ENCODE measurements at places on chromosomes 7 and 10. TPM values are rescaled to one million over a fixed set of nuclear protein-coding genes. Genes with fewer than 3 reads are reported as not detected.
A peak's percentile ranks its signal among the peaks of the same experiment; 100 is the strongest.

GRCh38 chr7:3301831-3302618, 973 bp downstream of the SDK1 start:
- H3K36me3 ChIP-seq, result no peaks in the 10 kb centered on the region
- no peaks in the 10 kb centered on the region for H3K27me3 ChIP-seq
- peaks cover 7% of the 10 kb centered on the region for H3K4me1 ChIP-seq
- peak overlapping the region; percentile 84 for H3K4me3 ChIP-seq

The MYH16 gene
- not detected for total RNA-seq

The LEP gene
- total RNA-seq, result not detected

DNA sequence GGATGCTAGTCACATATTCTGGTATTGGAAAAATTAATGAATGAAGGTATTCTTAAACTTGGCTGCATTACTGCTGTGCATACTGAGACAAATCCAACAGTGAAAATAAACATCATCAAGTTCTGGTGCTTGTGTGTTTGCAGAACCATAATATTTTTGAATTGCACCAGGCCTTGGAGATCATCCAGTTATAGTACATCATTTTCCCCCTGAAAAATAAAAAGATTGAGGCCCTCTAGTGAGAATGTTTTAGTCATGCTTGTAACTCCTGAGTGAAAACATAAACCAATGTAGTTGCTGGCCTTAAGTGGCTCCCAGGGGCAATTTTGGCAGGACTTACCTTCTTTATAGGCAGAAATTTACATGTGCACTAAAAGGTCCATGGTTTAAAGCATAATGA, 218.8 kb upstream of the TMEM229A start:
- no peak overlapping the region for H3K4me3 ChIP-seq
- no peaks in the 10 kb centered on the region for H3K27me3 ChIP-seq
- H3K4me1 ChIP-seq, result no peaks in the 10 kb centered on the region
- no peak for DNase-seq

The TMEM106B gene
- 51.6 TPM for total RNA-seq

GRCh38 chr10:7146189-7146588, 264.6 kb downstream of the SFMBT2 start:
- H3K4me1 ChIP-seq, result no peaks in the 10 kb centered on the region
- DNase-seq, result no peak
- no peaks in the 10 kb centered on the region for H3K36me3 ChIP-seq

DNA sequence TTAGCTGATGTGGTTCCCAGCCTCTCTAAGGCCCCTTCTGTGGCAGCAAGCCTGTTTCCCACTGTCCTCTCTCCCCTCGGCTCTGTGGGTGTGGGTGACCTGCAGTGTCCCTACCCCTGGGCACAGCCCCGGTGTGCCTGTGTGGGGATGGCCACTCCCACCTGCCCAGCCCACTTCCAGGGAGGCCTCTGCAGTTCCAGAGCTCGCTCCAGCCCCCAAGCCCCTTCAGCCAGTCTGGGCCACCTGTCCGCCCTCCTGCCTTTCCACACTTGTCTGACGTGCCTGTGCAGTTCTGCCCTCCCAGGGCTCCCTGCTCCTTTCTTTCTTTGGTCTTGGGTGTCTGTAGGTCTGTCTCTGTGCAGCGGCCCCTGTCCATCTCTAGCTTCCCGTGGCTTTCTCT, 127.0 kb upstream of the PPIF start:
- H3K27ac ChIP-seq, result no peak overlapping the region
- peaks cover 44% of the 10 kb centered on the region for H3K4me1 ChIP-seq
- H3K27me3 ChIP-seq, result no peaks in the 10 kb centered on the region
- H3K4me3 ChIP-seq, result no peak overlapping the region
- no peak for DNase-seq

GRCh38 chr10:60384708-60385398, 4.8 kb downstream of the ANK3 start:
- H3K4me3 ChIP-seq, result no peak overlapping the region
- H3K27me3 ChIP-seq, result no peaks in the 10 kb centered on the region
- DNase-seq, result no peak
- H3K27ac ChIP-seq, result no peak overlapping the region
- H3K4me1 ChIP-seq, result peaks cover 9% of the 10 kb centered on the region
- H3K36me3 ChIP-seq, result no peaks in the 10 kb centered on the region

DNA sequence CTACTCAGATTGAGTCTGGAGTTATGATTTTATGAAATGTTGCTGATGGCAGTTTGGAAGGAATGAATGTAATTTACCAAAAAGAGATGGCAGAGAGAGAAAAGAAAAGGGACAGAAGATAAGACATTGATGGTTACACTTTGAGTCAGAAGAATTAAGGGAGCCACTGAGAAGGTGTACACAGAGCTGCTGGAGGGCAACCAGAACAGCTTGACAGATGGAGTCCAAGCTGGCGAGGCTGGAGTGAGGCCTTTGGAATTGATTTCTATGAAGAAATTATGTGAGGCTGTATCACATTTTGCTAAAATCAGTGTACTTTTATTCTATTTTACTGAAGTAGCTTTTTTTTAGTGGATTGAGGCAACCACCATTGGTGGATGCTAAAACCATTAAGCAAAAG, 740.5 kb downstream of the REEP3 start:
- no peaks in the 10 kb centered on the region for H3K27me3 ChIP-seq
- DNase-seq, result no peak
- H3K4me1 ChIP-seq, result no peaks in the 10 kb centered on the region

The OPN4 gene
- not detected for total RNA-seq

DNA sequence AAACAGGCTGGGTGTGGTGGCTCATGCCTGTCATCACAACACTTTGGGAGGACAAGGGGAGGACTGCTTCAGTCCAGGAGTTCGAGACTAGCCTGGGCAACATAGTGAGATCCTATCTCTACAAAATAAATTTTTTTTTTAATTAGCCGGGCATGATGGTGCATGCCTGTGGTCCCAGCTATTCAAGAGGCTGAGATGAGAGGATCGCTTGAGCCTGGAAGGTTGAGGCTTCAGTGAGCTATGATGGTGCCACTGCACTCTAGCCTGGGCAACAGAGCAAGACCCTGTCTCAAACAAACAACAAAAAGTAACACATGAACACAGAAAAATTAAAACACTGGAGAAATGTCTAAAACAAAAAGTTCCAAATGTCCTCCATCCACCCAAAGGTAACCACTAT, 22.9 kb downstream of the PIK3AP1 start:
- H3K4me1 ChIP-seq, result peaks cover 5% of the 10 kb centered on the region
- DNase-seq, result no peak
- H3K27ac ChIP-seq, result no peak overlapping the region
- H3K27me3 ChIP-seq, result no peaks in the 10 kb centered on the region
- H3K36me3 ChIP-seq, result no peaks in the 10 kb centered on the region

GRCh38 chr7:9981742-9982349, 991.8 kb upstream of the PHF14 start:
- H3K27me3 ChIP-seq, result no peaks in the 10 kb centered on the region
- no peak overlapping the region for H3K27ac ChIP-seq
- H3K4me3 ChIP-seq, result no peak overlapping the region

GRCh38 chr10:95391164-95391563, 100.4 kb upstream of the PDLIM1 start:
- H3K4me3 ChIP-seq, result no peak overlapping the region
- H3K27ac ChIP-seq, result peak overlapping the region; percentile 87
- peaks cover 34% of the 10 kb centered on the region for H3K36me3 ChIP-seq

DNA sequence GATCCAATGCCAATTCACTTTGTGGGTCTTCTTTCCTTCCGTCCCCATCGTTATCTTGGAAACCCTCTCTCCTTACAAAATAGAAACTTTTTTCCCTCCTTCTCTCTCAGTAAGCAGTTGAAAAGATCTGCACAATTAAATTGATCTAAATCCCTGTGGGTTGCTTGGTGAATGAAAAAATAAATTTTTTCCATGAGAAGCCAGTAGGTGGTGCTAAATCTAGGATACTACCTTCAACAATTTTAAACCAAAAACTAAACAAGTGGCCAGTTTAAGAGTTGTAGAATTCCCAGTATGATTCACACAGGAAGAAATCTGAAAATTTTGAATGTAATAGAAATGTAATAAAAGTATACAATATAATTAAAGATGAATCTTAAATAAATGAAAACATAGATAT, 990.3 kb upstream of the ZNF722 start:
- no peaks in the 10 kb centered on the region for H3K4me1 ChIP-seq
- no peaks in the 10 kb centered on the region for H3K36me3 ChIP-seq
- no peak overlapping the region for H3K27ac ChIP-seq
- no peaks in the 10 kb centered on the region for H3K27me3 ChIP-seq
- DNase-seq, result no peak
- H3K4me3 ChIP-seq, result no peak overlapping the region

- no peaks in the 10 kb centered on the region for H3K27me3 ChIP-seq
- H3K36me3 ChIP-seq, result no peaks in the 10 kb centered on the region
- no peak overlapping the region for H3K27ac ChIP-seq
- no peak overlapping the region for H3K4me3 ChIP-seq
- no peak for DNase-seq
Observed at GRCh38 chr7:52085610-52086009, 769.0 kb upstream of the COBL start.

DNA sequence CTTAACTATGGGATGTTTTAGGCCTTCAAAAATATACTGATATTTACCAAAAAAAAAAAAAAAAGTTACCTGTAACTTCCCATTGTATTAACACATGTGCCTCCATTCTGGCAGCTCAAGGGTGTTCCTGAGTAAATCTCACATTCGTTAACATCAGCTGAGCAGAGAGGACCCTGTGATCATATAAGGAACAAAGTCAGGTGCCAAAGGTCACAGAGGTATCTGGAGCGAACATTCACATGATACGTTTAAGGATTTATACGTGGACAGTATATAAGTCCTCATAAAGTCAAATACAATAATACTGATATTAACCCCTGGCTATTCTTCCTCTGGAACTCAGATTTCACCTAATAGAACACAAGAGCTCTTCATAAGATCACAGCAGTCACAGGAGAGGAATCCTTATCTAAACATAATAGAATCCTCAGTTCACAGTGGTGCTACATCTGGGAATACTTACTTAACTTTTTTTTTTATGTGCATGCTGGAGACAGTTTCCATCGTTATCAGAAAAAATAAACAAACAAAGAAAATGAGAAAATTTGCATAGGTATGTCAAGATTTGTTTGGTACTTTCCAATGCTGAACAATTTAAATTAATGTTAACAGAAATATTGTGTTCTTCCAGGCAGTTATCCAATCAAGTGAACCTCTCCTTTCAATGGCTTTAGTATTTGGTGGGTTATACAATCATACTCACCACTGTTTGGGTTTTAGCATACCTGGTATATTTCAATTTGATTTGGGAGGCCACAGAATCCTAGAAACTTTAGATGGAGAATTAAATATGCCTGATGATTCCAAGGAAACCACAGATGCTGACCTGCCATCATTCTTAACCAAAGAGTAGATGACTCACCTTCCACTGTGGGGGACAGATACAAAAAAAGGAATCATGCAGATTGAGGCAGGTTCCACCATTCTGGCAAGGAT, 6.6 kb downstream of the CUBN start:
- DNase-seq, result no peak
- no peaks in the 10 kb centered on the region for H3K4me1 ChIP-seq
- H3K4me3 ChIP-seq, result no peak overlapping the region
- H3K27ac ChIP-seq, result no peak overlapping the region

GRCh38 chr7:76236224-76236623, 34.5 kb downstream of the SRRM3 start:
- H3K27me3 ChIP-seq, result no peaks in the 10 kb centered on the region
- H3K36me3 ChIP-seq, result no peaks in the 10 kb centered on the region
- H3K4me3 ChIP-seq, result no peak overlapping the region
- DNase-seq, result no peak
- no peak overlapping the region for H3K27ac ChIP-seq
- H3K4me1 ChIP-seq, result peaks cover 3% of the 10 kb centered on the region

The AKR1C8 gene
- total RNA-seq, result not detected

The ABCC2 gene
- 1.2 TPM for total RNA-seq

- no peak overlapping the region for H3K27ac ChIP-seq
- no peaks in the 10 kb centered on the region for H3K36me3 ChIP-seq
- no peak for DNase-seq
- H3K4me3 ChIP-seq, result peak overlapping the region; percentile 38
- no peaks in the 10 kb centered on the region for H3K4me1 ChIP-seq
Observed at GRCh38 chr10:42866115-42866995, 83.8 kb downstream of the BMS1 start.

DNA sequence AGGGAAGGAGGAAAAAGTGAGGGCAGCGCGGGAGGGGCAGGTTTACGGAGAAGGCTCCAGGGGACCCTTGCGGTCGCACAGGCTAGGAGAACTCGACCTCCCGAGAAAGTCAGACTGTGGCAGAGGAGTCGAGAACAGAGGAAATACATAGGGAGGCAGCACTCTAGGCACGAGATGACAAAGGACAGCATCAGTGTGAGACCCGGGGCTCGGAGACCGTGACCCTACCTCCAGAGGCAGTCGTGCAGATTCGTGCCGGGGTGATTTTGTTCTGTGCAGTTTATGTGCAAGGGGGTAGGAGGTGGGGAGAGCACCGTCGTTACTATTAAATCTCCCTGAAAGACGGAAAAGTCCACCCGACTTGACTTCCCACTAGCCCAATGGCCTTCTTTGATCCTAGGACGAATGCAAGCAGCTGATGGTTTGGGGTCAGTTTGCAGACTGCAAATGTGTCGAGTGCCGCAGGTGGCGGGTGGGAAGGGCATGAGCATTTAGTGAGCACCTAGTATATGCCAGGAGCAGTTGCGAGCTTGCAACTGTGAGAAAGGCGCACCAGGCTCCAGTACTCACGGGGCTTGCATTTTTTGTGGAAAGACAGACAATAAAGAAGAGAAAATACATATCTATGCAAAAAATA, 674 bp upstream of the OSBPL3 start:
- H3K36me3 ChIP-seq, result no peaks in the 10 kb centered on the region
- DNase-seq, result no peak
- peak overlapping the region; percentile 86 for H3K4me3 ChIP-seq
- H3K27ac ChIP-seq, result peak overlapping the region; percentile 66

DNA sequence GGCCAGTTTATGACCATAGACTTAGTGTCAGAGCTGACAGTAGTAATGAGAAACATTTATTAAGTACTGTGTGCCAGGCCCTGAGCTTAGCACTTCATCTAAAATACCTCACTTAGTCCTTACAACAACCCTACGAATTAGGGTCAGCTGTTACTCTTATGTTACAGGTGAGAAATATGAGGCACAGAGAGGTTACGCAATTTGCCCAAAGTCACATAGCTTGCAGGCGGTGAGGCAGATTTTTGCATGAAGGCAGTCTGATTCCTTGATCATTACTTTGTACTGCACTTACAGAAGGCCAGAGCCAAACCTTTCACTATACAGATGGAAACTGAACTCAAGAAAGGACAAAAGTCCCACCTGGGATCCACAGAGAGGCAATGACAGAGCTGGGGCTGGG, 10.2 kb downstream of the CDH23 start:
- H3K27ac ChIP-seq, result no peak overlapping the region
- H3K36me3 ChIP-seq, result no peaks in the 10 kb centered on the region
- H3K4me3 ChIP-seq, result no peak overlapping the region
- no peaks in the 10 kb centered on the region for H3K27me3 ChIP-seq
- H3K4me1 ChIP-seq, result no peaks in the 10 kb centered on the region
- DNase-seq, result no peak

DNA sequence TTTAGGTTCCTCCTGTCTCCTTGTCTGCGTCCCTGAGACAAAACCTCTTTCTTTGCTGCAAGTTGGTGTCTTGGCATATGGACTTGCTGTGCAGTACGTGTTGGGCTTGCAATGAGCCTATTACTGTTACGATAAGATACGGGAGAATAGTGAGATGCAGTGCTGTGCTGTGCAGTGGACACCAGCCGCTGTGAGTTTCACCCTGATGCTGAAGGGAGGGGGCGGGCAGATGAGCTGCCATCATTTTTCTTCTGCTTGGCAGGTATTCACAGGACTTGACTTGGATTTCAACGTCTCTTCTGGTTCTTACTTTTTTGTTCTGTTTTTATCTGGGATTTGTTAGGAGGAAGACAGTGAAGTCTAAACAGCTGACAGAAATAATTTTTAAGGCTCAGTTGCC, 257.1 kb upstream of the PITRM1 start:
- no peak for DNase-seq
- H3K4me3 ChIP-seq, result no peak overlapping the region
- H3K27me3 ChIP-seq, result no peaks in the 10 kb centered on the region
- no peaks in the 10 kb centered on the region for H3K36me3 ChIP-seq
- H3K4me1 ChIP-seq, result peaks cover 8% of the 10 kb centered on the region
